ENCODE measurements at places on chromosomes 7 and 10.

GRCh38 chr10:100485801-100486495 is 23.1 kb downstream of the WNT8B start:
- DNase-seq, result no peak

DNA sequence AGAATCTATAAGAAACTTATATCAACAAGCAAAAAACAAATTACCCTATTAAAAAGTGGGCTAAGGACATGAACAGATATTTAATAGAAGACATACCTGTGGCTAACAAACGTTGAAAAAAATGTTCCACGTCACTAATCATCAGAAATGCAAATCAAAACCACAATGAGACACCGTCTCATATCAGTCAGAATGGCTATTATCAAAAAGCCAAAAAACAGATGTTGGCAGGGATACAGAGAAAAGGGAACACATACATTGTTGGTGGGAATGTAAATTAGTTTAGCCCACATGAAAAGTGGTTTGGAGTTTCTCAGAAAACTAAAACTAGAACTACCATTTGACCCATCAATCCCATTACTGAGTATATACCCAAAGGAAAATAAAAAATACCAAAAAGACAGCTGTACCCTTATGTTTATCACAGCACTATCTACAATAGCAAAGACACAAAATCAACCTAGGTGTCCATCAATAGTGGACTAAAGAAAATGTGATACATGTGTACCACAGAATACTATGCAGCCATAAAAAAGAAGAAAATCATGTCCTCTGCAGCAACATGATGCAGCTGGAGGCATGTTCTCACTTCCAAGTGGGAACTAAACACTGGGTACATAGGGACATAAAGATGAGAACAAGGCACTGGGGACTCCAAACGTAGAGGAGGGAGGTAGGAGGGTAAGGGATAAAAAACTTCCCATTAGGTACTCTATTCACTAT is 83.8 kb upstream of the TMEM168 start:
- no peak for DNase-seq

- DNase-seq, result no peak
These were observed 361.4 kb upstream of the NPSR1 start for GRCh38 chr7:34296663-34297062.

DNA sequence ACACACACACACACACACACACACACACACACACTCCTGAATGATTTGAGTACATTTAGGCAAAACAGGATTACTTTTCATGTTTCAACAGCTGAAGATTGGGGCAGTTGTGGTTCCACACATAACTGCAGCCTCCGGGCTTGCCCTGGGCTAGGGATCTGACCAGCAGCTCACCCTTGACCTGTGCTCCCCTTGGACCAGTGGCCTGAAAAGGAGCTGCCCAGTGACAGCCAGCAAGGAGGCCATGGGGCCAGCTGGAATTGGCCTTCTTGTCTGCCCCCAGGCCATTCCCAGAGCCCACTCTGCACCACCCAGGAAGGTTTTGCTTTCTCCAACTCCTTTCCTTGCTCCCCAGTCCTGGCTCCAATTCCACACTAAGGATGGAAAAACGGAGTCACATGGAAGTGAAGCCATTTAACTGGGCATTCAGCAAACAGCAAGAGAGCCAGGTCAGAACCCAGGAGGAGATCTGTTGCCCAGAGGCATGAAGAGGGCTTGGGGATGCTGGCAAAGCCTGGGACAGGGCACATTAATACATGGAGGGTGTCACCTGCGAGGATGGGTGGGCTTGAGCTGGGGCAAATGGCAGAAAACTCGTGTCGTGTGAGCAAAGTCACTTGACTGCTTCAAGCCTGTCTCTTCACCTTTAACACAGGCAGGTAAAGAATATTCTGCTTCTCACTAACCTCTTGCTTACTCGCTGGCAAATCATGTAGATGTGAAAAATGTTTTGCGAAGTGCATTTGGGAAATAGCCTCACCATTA is 61.5 kb upstream of the GDF10 start:
- no peak for DNase-seq

GRCh38 chr10:78277314-78278057 is 243.8 kb downstream of the RPS24 start:
- DNase-seq, result no peak

DNA sequence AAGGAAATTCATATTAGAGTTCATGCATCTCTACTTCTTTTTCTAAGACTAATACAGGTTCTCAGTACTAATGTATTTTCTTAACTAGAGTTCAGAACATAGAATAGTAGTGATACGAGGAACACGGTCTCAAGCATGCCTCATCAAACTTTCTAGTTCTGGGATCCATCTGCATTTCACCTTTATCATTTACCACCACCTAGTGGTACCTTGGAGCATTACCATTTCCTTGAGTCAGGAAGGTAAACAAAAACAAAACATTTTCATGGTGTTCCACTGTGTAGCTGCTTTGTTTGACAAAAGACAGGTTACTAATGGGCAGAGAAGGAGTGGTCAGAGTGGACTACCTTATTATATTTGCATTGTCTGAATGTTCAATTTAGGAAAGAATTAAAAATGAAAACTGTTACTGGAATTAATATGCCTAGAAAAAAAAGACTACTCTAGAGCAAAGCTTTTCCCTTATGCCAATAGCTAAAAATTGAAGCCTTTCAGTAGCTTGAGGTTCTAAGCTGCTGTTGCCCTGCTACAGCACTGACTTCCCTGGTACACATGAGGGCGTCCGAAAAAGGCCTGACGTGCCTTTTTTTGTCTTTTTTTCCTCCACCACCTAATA is 44.5 kb downstream of the STARD3NL start:
- DNase-seq, result no peak

DNA sequence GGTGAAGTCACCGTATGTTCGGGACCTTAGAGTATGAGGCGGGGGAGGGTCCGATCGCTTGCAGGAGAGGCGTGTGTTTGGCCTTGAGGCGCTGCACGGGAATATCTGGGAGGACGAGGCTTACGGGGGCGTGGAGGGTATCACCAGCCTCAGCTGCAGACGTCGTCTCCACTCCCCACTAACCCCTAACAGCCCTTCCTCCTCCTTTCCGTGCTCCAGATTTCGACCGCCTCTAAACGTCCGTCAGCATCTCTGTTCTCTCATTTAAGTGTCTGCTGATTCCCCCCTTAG is 23.5 kb upstream of the ZNF12 start:
- DNase-seq, result no peak

DNA sequence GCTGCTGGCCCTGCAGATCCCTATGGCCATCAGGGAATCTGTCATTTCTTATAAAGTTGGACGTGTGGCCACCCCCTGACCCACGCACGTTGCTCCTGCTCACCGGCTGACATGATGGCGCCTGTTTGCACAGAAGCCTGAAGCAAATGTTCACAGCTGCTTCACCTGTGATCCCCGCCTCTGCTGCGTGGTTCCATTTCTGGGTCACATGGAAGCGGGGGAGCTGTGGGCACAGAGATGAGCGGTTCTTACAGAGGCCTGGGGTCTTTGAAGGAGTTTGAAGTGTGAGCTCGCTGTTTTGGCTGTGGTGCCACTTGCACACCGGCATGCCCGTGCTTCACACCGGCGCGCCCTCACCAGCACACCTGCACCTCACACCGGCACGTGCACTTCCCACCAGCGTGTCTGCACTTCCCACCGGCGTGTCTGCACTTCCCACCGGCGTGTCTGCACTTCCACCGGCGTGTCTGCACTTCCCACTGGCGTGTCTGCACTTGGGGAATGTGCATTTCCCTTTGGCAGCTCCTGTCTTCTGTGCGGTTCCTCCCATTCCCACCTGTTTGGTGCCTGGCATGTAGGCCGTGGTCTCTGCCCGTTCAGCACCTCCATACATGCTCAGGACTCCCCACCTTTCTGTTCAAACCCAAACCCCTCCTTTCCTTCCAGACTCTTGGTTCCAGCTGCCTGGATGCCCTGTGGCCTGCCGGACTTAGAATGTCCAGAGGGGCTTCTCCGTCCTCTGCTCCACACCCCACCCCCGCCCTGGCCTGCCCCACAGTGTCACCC is 86.7 kb downstream of the INPP5A start:
- DNase-seq, result no peak

GRCh38 chr7:74430961-74431466 is 22.7 kb upstream of the GTF2IRD1 start:
- DNase-seq, result no peak

DNA sequence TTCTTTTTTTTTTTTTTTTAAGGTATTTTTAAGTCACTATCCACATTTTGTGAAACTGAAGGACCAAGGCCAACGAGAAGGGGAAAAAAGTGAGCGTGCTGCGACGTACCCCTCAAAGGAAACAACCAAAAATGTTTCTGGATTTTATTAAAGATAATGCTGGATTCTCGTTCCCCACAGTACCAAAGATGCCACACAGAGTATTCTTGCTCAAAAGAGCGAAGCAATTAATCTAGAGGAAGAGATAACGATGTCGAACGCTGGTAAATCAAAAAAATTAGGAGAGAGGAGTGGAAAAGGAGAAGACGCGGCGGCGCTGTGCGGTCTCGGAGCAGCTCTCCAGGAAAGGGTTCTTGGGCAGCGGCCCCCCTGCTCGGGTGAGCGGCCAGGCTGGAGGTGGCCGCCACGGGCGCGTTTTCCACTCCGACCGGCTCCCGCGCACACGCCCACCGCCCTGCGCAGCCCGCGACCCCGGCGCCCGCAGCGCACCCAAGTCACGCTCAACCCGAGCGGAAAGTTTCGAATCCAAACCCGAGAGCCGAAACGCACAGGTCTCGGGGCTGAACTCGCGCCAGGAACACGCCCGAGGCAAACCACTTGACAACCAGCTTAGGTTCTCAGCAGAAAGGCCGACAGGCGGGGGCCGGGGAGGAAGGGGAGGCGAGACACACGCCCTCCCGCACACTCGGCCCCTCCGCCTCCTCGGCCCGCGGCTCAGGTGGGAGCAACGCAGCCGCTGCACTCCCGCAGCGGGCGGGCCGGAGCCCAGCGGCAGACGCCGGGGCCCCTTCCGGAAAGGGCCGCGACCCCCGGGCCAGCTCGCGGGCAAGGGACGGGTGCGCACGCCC is 989 bp downstream of the SRPK2 start:
- DNase-seq, result peak; percentile 73

DNA sequence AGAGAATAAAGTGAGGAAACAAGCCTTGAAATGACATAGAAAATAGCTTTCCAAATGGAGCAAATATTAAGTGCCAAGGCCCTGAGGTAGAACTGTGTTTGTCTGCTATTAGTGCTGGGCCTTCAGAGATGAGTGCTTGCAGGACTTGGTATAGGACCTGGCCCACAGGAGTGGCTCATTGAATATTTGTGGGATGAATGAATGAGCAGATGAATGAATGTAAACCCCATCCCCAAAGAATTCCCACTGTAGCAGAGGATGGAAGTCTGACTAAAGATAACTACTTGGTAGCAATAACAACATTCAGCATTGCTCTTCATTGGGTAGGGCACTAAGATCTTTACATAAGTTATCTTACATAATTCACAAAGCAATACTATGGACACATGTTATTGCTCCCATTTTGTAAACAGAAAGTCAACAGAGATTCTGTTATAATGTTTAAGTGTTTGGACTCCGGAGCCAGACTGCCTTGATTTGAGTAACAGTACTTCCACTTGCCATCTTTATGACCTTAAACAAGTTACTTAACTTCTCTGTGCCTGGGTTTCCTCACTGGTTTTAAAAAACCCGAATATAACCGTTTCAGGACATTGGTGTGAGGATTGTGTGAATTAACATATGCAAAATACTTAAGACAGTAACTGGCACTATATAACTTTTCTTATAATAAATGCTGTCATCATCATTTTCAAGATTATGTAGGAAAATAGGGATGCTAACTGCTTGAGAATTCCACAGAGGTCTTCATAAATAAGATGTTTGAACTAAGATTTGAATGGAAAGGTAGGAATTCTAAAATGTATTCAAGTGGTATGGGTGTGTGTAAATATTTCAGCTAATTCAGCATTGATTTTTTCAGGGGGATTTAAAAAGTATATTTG is 141.9 kb downstream of the PRKG1 start:
- no peak for DNase-seq

DNA sequence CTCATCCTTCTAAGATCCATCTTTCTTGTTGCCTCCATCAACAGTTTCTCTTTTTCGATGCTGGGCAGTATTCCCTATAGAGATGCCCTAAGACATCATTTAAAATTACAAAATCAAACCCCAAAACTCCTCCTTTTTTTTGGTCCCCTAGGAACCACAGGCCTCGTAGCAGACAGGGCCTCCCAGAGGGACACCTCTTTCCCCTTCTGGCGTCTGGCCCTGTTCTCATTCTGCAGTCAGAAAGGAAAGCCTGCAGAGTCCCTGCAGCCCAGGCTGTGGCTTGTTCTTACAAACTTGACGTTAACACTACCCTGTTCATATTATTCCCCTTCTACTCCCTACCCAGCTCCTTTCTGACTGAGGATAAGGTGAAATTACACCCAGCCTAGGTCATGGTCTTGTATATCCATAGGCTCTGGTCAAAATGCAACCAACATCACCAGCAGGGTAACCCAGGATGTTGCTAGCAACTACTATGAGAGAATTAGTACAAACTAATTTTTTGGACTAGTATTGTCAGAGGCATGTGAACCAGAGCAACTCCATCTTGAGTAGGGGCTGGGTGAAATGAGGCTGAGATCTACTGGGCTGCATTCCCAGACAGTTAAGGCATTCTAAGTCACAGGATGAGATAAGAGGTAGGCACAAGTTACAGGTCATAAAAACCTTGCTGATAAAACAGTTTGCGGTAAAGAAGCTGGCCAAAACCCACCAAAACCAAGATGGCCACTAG is 3.5 kb upstream of the EPHA1 start:
- DNase-seq, result no peak

GRCh38 chr7:133547981-133548380 is 295.1 kb downstream of the EXOC4 start:
- no peak for DNase-seq

- no peak for DNase-seq
These were observed 14.4 kb downstream of the HPS1 start for GRCh38 chr10:98432330-98432729.

DNA sequence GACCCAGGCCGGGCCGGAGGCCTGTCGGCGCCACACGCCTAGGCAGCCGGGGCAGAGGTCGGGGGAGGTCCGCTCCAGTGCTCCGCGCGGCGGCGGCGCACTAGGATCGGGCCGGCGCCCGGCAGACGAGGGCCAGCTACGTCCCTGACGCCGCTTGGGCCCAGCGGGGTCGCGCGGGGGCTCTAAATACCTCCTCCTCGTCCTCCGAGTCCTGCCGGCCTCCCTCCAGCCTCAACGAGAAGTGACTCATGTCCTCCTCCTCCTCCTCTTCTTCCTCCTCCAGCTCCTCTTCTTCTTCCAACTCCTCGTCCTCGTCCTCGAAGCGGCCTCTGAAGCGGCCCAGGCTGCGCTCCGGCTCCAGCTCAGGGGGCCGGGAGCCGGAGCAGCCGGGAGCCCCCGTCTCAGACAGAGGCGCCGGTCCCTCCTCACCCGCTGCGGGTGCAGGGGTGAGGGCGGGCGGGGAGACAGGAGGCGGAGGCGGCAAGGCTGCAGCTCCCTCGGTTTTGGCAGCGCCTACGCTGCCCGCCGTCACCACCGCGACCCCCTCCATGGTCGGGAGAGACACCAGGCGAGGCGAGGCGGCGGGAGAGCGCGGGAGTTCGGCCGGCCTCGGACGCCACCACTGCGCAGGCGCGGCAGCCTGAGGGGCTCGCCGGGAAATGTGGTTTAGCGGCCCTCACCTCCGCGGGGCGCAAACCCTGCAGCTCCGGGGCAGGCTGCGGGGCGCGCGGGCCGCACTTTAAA is at the start of gene PCGF6:
PCGF6 (minus strand) TSS at position 624 of the 744 bp plus-strand sequence; CDS start at position 550, 74 bp downstream.
- peak; percentile 93 for DNase-seq

All from right hindlimb (tissue), 1 donor.